T-cell (primary cell): ENCODE measurements at places on chromosomes 13 and 19.

DNA sequence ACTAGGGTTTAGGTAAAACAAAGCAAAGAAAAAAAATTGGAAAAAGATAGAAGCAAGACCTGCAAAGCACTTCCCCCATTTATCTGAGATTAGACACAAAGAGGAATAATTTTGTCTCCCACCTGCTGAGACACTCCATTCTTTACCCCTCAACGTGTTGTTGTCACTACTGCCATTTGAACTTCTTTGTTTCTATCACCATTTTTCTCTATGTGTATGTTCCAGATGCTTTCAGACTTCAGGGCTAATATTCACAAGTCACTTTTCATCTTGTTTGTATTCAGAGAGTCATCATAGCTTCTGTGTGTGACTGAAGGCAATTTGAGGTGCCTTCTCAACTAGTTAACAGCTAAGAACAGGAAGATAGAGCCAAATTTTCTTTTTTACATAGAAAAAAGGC is 512.5 kb downstream of the TBC1D4 start:
- no peak for DNase-seq

GRCh38 chr19:39805104-39805503 is 26.4 kb downstream of the LEUTX start:
- DNase-seq = no peak

GRCh38 chr19:29092712-29093552 is 120.0 kb downstream of the UQCRFS1 start:
- DNase-seq = no peak

DNA sequence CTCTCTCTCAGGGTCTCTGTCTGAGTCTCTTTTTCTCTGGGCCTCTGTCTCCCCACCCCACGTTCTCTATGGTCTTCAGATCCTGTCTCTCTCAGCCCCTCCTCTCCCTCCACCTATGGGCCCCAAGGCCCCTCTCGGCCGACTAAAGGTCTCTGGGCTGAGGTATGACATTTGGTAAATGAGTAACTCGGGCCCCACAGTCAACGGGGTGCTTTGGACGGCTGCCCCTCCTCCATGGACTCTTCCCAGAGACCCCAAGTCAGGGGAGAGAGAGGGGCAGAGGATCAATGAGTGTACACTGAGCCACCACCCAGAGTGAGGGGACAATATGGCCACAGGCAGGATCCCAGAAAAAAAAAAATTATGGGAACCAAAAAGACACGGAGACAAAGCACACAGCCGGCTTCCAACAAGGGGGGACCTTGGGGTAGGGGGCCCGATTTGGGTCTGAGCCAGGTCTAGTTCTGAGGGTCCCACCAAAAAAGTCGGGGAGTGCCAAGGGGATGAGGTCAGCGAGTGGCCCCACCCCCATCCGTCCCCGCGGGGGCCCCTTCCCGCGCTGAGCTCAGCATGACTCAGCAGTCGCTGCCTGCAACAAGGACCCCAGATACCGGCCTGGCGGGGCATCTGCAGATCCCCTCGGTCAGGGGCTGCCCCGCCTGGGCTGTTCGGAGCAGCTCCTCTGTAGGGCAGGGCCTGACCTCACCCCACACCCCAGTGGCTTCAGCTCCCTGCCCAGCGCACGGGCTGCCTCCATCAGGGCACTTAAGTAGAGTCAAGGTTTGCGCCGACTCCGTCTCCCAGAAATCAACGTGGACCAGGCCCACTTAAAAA is 1.5 kb upstream of the FTL start:
- peak; percentile 46 for DNase-seq

DNA sequence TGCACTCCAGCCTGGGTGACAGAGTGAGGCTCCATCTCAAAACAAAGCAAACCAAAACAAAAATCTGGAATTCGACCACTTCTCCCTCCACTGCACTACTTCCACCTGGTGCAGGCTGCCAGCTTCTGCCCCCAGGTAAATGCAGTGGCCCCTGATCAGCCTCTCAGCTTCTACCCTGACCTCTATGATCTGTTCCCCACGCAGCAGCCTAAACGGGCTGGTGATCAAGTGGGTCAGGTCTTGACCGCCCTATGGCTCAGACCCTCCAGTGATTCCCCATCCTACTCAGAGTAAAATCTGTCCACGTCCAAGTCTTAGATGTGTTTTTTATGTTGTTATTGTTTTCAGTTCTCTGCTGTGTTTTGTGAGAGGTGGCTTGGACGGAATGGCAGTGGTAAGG is 163.9 kb downstream of the KCTD15 start:
- DNase-seq = no peak

- no peak for DNase-seq
These were observed 222.1 kb downstream of the MZT1 start for GRCh38 chr13:72505376-72505775.

DNA sequence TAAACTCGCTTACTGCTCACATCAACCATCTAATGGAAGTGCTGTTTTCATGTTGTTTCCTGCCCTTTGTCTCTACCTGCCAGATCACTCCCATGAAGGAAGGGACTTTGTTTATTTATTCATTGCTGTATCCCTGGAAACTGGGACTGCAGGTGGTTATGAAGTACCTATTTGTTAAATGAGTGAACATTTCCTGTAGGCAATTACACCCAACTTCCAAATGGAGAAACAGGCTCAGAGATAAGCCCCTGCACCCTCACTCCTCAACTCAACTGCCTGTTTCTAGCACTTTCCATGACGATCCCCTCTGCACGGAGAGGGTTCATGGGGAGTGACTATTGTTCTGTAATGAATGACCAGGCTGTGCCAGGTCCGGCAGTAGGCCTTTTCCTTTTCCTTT is 1.9 kb upstream of the SELENOW start:
- no peak for DNase-seq

DNA sequence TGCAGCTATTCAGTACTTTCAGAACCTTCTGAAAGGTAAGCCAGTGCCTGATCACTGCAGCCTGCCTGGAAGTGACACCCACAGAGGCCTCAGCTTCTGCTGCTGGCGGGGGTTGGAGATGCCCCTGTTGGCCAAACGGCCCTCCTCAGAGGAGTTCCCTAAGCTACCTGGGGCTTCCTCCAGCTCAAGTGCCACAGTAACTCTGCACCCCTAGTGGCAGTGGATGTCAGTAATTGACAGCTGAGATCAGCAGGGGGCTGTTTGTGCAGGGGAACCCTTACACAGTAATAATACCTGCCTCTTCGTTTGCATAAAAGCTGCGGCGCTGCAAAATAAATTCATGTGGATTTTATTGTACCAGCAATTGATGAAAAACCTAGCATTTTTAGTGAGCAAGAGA is 28.9 kb downstream of the TDRD12 start:
- peak; percentile 11 for DNase-seq

DNA sequence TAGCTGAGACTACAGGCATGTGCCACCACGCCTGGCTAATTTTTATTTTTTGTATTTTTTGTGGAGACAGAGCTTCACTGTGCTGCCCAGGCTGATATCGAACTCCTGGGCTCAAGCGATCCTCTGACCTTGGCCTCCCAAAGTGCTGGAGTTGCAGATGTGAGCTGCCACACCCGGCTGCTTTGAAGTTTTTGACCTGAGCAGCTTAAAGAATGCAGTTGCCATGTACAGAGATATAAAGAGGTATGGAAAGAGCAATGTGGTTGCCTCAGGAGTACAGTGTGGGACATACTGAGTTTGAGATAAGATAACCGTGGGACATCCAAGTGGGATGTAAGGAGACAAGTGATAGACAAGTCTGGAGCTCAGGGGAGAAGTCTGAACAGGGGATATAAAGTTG is 82.7 kb upstream of the LSM14A start:
- DNase-seq = no peak

- DNase-seq = peak; percentile 100
These were observed 720 bp upstream of the HNRNPL start for GRCh38 chr19:38850436-38850975.

DNA sequence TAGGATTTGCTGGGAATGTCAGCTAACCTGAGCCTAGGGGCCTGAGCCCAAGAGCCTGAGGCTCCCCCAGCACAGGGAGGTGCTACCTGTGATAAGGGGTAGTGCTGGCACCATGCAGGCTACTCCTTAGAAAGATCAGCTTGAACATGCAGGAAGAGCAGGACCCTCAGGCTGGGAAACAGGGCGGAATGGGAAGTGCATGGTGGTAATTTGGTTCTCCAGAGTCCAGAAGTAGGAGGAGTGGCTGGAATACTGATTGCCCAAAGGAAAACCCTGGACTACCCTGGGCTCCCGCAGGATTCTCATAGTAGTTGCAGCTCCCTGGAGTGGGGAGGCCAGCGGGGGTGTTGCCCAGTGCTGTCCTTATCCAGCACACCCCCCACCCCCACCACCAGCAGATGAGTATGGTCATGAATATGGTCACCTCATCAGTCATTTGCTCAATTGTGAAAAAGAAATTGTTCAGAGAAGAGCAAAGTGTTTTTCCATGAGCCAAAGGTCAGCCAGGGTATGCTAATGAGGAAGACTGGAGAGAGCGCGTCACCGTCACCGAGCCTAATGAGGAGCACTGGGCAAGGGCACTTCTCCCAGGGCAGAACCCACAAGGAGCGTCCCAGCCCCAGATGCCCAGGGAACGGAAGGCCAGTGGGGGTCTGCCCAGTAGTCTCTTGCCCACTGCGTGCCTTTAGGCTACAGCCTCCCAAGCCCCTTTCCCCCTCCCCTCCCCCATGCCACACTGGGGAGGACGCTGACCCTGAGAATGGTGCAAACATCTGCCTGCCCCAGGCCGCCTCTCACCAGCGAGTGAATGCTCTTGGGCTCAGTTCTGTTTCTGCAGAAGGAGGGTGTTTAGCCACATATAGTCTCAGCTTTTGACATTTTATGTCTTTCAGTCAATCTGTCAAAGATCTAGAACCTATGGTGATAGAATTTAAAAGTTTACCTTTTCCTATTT is 5.3 kb downstream of the SLC25A15 start:
- no peak for DNase-seq

DNA sequence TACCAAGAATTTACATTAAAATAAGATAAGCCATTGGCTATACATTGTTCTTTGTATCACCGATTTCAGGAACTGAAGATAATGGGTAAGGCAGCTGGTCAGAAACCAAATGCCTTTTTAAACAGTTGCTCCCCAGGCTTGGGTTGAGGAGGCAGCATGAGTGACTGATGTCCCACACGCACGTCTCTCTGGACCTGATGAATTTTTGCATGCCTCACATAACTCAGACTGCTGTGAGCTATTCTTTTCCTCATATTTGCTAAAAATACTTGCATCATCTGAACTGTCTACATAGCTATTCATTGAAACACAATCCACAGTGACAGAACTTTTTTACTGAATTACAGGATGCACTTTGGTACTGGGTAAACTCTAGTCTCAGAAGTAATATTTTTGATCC is 123.6 kb upstream of the MAB21L1 start:
- DNase-seq = no peak

- no peak for DNase-seq
These were observed 239.2 kb upstream of the RFC3 start for GRCh38 chr13:33578786-33579185.

DNA sequence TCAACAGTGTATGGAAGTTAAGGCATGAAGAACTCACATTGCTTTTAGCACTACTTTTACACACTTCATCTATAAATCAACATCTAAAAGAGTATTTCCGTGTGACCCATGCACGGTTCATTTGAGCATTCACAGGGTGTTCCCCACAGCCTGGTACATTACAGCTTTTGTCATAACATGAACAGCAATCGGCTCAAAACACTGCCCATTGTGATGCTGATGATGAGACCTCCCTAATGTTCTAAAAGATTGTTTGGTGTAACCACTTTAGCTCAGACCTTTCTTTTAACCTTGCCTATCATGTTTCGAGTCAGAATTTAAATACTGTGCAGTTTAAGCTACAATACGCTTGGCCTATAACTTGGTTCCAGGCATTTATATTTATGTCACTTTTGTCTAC is 4.1 kb upstream of the KLF5 start:
- DNase-seq = no peak

DNA sequence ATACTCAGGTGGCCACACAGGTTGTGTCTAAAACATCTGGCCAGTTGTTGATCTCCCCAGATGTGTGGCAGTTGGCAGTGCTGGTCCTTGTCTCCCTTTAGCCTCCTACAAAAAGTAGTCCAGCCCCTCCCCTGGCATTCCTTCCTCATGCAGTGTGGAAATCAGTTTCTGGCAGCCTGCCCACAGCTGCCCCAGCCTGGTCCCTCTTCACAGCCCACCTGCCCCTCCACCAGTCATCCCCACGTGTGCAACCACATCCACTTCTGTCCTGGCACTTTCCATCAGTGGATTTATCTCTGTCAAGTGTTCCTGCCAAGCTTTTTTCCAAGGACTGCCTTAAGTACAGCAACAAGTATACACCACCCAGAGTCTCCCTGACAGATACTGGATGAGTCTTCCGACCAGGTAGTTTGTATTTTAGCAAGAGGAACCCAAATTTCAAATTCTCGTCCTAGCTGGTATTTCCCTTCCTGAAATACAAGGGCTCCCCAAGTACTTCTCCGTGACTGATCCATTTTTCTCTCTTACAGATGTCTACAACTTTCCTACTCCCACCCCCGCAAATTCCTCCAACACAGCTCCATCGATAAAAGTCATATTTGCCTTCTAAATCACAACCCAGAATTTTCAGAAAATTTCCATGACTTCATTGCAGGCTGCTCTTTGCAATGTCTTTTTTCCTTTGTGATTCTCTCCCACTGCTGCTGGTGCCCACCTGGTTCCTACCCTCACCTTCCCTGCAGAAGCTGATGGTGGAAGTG is 313.5 kb downstream of the FOXO1 start:
- DNase-seq = no peak

DNA sequence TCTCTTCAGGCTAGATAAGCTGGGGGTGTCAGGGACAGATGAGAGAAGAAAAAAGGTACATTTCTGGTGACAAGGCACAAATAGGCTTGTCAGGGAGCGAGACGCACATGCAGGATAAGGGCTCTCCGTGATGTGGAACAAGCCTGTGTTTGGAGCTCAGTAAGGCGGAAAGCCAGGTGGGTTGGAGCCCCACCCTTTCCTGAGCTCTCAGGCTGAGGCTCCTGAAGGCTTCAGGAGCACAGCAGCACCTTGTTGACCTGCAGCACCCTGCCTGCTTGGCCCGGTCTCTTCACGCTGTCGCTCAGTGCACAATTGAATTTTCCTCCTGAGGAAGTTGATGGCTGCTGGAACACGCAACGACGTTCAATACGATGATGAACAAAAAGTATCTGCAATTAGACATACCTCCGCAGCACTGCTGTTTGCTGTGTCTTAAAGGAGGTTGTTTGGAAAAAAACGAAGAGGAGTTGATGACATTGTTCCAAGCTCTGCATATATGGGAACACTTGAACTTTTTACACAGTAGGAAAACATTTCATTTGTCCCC is 29.3 kb downstream of the SERP2 start:
- no peak for DNase-seq

DNA sequence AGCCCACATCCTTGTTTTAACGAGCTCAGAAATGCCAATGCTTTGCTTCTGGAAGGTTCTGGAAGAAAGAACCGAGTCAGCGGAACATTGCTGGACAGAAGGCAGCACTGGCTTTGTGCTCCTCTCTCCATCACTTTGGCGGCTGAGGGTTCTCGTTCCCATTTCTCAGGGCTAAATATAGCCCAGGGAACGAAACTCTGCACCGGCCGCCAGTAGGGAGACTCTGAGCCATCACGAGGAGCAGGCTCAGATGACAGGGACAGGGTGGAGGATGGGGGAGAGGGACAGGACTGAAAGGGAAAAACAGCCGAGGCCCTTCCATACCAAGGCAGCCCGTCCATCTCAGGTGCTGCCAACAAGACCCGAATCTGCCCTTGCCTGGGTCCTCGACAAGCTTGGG is 166.4 kb downstream of the CACNA1A start:
- DNase-seq = no peak

- no peak for DNase-seq
These were observed 649.3 kb upstream of the ARGLU1 start for GRCh38 chr13:107217251-107217650.
